M059J (cell line): ENCODE measurements at places on chromosomes 2 and 18.

GRCh38 chr2:159616286-159616701 lies at the start of gene BAZ2B:
BAZ2B (minus strand) TSS chr2:159616548; CDS start chr2:159478719, 137,829 bp downstream.
- peak; percentile 87 for DNase-seq

DNA sequence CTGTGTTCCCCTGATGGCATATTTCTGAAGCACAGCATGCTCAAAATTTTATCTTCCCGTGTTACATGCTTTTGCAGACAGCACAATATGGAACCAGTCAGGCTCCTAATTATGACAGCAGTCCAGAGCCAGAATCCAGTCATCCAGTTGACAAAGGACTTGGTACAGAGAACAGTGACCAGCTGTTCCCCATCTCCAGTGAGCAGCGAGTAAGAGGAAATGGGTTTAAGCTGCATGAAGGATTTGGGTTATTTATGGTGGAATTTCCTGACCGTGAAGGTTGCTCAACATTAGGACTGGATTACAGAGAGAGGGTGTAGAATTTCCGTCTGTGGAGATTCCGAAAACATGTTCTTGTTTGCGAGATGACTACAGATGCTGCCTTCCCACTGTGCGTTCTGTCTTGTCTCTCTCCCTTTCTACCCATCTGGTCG lies 24.4 kb downstream of the SGPP2 start:
- DNase-seq = peak; percentile 27

DNA sequence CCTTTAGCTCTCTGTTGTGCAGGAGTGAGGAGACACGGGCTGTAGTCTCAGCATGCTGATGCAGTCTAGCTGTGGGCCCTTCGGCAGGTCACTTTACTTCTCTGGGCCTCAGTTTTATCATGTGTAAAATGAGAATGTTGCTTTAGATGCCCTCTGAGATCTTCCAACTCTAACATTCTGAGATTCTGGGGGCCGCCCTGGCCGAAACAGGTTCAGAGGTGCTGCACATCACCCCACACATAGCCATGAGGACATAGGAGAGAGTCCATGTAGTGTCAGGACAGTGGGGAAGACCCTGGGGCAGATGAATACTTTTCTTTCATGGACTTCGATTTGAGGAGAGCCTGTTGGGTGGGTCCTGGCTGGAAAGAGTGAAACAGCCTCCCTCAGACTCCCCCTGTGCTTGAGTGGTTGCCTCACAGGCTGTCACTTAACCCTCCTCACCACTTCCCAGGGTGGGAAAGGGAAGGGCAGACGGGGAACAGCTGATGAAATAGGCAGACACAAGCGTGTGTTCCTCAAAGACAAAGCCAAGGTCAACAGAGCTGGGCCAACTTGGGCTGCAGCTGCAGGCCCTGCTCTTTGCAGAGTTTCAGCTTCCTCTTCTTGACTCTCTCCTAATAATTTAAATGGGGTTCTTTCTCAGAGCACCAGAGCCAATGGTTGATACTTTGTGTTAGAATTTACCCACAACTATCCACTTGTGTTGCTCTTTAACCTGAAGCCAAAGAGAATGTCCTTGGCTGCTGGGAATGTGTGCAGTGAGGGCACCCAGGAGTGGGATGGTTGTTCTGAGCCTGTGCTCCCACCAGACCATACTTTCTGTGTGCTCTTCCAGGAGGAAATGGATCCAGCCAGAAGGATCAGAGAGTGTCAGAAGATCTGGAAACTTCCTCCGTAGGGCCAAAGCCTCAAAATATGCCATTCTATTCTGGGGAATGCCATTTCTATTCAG lies 14.7 kb upstream of the MRPL33 start:
- no peak for DNase-seq

DNA sequence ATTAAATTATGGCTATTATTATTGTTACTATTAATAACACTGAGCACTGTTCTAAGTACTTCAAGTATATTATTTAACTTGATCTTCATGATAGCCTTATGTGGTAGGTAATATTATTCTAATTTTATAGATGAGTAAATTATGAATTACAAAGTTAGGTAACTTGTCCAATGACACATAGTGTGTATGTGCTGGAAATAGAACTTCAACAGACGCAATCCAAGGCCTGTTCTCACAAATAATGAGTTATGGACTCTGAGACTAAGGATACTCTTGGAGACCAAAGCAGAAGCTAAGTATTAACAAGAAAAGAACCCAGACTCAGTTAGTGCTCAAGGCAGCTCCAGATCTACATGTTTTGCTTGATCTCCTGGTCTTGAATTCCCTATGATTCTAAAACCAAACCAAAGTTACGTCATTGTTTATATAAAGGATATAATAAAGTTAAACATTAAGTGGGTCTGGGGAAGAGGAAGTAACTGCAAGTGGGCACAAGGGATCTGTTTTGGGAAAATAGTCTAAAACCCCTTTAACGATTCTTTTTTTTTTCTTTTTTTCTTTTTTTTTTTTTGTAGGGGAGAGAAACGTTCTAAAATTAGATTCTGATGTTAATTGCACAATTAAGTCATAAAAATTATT lies 211.3 kb downstream of the ERBB4 start:
- peak; percentile 1 for DNase-seq

DNA sequence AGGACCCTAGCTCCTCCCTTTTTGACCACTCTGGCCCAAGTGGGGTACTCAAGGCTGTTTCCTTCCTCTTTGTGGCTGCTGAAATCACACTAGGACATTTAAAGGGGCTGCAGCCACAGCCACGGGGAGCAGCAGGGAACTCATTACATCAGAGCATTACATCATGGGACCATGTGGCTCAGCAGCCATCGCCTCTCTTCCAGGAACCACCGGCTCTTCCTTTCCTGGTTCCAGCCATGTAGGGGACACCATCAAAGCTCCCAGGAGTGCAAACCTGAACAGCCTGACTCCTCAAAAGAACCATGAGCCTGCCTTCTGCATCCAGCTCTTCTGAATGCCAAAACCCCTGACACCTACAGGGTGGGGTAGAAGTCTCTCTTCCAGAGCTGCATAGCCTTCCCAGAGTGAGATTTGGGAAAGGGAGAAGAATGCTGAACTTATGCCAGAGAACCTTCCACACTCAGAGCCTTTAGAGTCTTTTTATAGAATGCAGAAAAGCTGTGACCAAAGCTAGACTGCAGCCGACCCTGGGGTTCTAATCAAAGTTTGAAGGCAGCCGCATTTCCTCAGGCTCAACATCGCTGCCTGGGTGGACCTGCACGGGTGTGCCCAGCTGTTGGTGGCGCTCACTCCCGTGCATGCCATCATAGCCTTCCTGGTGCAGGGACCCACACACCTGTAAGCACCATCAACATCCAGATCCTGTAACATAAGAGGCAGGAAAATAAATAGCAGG lies 121.7 kb downstream of the KLHL29 start:
- no peak for DNase-seq

DNA sequence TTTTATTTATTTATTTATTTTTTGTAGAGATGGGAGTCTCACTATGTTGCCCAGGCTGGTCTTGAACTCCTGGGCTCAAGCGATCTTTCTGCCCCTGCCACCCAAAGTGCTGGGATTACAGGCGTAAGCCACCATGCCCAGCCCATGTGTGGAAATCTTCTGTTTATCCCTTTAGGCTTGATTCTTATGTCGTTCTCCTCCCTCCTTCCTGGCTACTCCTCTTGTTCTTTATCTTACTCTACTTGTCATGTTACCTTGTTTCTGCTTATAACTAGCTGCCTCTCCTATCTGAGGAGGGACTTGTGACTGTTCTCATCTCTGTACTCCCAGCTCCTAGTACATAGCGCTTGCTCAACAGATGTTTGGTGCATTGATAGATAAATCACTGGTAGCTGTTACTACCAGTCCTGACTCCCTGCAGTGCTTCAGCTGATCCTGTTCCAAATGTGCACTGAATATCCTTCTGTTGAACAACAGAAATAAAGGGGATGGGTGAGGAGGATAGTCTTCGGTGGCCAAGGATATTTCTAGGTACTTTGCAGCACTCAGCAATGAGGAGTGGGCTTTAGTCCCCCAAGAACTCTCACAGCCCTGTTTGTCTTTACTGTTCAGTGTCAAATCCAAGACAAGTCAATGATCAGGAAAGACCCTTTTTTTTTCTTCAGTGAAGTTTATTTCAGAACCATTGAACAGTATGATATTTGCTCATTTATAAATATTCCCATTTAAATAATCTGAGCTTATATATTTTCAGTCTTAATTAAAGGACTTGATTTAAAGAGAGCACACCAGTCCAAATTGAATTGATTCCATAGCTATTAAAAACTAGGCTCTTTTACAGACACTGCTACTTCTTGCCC lies 7.2 kb downstream of the IL1B start:
- no peak for DNase-seq

DNA sequence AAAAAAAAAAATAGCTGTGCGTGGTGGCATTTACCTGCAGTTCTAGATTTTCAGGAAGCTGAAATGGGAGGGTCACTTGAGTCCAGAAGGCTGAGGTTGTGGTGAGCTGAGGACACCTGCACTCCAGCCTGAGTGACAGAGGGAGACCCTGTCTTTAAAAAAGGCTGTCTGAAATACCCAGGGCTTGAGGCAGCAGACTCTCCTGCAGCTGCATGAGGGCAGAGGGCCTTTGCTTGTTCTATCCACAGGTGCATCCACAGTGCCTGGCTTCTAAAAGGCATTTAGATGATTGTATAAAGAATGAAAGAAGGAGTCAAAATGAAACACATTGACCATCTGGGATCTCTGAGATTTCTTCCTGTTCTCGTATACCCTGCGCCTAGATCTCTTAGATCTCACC lies 152.9 kb downstream of the MGAT5 start:
- no peak for DNase-seq

GRCh38 chr18:57741273-57741672 lies 61.8 kb downstream of the ATP8B1 start:
- no peak for DNase-seq

GRCh38 chr2:164903951-164904350 lies 51.4 kb downstream of the SLC38A11 start:
- DNase-seq = peak; percentile 45

GRCh38 chr2:230650585-230651137 lies 62.0 kb upstream of the CAB39 start:
- DNase-seq = peak; percentile 59

DNA sequence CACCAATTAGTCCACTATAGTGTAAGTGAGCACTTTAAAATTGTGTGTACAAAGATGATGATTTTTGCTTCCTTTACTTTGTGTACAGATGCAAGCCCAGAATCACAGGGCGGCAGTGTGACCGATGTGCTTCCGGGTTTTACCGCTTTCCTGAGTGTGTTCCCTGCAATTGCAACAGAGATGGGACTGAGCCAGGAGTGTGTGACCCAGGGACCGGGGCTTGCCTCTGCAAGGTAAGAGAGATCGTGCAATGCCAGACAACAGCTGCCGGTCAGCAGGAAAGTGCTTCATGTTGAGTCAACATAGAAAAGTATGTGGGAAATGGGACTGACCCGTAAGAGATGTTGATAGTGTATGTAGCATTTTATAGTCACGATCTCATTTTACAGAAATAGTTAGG lies 156.8 kb upstream of the TTC39C start:
- DNase-seq = peak; percentile 88

GRCh38 chr18:50169149-50169548 lies 25.8 kb downstream of the MYO5B start:
- DNase-seq = no peak

GRCh38 chr2:7132753-7133152 lies 215.5 kb downstream of the RNF144A start:
- DNase-seq = no peak

- DNase-seq = no peak
Observed at GRCh38 chr2:82062463-82062862, 1757.9 kb upstream of the LRRTM1 start.

DNA sequence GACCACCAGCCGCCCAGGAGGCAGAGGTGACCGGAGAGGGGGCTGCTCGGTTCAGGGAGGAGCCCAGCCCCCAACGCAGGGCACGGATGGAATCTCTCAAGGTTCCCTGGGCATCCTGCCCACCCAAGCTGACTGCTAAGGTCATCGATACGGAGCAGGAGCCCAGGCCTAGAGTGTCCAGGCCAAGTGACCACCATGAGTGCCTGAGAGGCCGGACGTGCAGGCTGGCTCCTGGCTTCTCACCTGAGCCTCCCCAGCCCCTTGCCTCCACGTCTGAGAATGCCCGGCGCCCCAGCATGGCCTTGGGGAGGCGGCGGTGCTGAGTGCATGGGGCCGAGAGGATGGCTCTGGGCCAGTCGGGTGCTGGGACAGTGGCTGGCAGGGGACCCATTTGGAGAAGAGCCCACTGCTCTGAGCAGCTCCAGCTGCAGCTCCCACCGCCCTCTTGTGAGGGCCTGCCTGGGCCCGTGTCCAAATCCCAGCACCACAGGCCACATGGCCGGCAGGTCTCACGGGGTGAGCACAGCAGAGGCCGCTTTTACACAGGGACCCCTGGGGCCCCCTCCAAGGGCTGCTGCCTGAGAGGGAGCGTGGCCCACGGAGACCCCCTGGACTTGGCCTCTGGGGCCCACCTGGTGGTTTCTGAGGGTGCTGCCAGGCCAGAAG lies 102.8 kb upstream of the CTDP1 start:
- no peak for DNase-seq

GRCh38 chr2:120450196-120450820 lies 104.4 kb downstream of the INHBB start:
- no peak for DNase-seq

- no peak for DNase-seq
Observed at GRCh38 chr18:31268985-31269406, 49.0 kb upstream of the DSG1 start.

DNA sequence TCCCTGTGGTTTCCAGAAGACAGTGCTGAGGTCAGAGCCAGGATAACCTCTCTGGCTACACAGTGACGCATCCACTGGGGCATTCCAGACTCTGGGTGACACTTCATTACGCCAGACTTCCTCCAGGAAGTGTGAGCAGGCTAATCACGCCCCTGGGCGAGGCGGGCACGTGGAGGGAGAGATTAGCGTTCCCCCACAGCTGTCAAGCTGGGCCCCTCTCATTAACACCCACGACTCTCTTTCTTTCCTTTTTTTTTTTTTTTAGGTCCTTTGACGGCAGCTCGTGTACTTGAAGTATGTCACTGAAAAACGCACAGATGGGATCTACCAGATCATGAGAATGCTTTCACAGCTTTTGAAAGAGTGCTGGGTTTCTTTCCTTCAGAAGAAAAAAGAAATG lies 274.6 kb downstream of the AFF3 start:
- peak; percentile 80 for DNase-seq

DNA sequence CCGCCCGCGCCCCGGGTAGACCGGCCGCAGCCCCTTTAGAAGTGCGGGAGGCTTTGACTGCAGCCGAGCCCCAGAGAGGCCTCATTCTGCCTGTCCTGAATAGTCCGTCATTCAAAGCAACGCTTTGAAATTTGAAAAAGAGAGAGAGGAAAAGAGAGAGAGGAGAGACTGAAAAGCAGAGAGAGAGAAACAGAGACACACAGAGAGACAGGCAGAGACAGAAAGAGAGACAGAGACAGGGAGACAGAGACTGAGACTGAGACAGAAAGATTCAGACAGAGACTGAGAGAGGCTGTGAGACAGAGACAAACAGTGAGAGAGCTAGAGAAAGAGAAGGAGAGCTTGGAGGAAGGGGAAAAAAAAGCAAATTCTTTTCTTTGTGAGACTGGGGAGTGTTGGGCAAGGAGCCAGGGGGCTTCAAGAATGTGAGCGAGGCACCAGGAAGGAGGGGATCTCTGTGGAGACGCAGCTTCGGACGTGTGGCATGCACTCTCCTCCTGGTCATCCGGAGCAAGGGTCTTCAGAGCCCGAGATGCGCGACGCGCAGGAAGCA lies 73.1 kb downstream of the MYCN start:
- DNase-seq = no peak
